ENCODE measurements at places on chromosomes 2 and 18.

DNA sequence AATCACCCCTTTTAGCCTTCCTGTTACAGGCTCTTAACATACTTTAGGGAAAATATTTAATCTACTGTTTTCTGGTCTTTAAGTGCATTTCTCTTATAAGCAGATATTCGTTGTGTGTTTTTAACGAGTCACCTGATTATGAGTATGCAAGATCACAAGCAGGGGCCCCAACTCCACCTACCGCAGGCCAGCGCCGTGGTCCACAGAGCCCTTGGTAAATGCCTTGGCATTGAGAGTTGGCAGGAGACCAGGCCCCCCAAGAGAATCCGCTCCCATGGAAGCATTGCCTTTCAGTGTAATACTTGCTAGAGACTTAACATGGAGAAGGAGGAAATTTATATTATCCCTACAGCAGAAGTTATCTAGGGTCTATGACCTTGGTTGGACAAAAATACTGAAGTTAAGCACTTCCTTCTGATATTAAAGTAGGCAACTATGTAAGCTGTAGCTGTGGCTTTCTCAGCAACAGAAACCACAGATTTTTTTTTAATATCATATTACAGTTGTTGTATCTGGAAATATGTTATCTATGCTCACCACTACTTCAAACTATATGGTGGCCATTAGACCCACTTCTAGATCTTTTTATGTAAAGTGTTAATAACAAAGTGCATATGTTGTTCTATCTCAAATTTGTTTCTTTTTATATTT, 241.8 kb upstream of the MGAT5 start:
- DNase-seq = no peak

- DNase-seq = no peak
Measured at GRCh38 chr18:76493213-76494161, 1.6 kb downstream of the ZNF516 start.

DNA sequence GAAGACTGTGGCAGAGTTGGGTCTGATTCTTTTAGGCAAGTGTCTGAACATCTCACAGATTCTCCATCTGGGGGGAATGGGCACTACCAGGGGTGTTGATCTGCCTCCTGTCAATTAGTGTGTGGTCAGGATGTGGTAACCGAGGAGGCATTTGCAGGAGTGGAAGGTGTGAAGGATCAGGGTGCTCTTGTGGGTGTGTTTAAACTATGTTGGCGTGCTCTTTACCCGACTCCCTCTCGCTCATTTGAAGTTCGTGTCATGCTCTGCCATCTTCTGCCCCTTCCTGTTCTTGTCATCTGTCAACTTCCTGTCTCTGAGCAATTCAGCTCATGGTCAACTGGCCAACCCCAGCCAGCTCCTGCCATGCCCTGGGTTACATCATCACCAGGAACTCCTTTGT, 107.9 kb downstream of the RTN4 start:
- DNase-seq = no peak

- no peak for DNase-seq
Measured at GRCh38 chr2:208654056-208654455, 247.5 kb downstream of the PTH2R start.

DNA sequence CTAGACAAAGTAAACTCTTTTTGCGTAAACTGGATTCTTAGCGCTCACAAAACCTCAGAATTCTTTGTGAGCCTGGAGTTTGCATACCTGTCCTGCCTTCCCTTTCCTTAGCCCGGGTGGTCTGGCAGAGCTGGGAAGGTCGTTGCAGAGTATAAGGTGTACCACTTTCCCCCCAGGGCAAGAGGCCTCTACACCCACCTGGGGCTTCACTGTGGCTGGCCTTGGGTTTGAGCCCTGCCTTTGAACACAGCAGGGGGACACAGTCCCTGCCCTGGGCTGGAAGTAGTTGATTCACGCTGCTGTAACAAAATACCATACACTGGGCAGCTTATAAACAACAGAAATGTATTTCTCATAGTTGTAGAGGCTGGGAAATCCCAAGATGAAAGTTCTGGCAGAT, 133.9 kb downstream of the B3GNT2 start:
- no peak for DNase-seq

DNA sequence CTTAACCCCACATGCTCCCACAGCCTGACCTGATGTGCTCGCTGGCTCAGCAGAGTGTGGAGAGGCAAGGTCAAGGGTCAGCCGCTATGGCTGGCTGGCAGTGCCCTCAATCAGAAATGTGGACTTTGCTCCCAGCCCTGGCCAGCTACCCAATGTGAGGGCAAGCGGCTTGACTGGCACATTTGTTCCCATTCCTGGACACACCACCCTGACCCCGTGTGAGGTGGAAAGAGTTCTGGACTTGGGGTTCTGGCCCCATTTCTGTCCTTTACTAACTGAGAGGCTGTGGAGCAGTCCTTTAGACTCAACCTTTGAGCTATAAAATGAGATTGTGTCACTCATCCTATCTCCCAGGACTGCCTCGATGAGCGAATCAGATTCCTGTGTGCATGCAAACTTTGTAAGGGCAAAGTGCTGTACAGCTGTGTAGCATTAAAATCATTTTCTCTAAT, 9.1 kb downstream of the THNSL2 start:
- DNase-seq = no peak

DNA sequence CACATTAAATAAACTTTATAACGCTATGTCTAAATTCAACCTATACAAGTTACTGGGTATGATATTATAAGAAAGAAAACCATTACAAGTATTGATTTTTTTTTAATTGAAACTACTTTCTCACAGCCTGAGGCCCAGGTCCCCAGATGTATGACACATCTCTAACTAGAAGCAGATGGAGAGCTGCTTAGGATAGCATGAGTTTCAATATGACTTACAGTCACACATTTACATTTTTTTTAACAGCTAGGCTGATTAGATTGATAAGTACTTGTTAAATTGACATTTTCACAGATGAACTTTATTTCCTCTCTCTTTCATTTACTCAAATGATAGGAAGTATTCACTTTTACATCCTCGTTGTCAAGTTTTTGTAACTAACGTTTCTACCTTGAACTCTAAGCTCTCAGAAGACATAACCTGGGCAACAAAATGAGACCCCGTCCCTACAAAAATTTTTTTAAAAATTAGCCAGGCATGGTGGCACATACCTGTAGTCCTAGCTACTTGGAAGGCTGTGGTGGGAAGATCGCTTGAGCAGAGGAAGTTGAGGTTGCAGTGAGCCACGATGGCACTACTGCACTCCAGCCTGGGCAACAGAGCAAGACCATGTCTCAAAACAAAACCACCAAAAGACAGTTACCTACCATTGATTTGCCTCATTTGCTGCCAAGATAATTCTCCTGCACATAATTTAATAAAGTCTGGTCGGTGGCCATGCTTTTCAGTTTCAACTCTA, 52.4 kb downstream of the STK39 start:
- DNase-seq = no peak

DNA sequence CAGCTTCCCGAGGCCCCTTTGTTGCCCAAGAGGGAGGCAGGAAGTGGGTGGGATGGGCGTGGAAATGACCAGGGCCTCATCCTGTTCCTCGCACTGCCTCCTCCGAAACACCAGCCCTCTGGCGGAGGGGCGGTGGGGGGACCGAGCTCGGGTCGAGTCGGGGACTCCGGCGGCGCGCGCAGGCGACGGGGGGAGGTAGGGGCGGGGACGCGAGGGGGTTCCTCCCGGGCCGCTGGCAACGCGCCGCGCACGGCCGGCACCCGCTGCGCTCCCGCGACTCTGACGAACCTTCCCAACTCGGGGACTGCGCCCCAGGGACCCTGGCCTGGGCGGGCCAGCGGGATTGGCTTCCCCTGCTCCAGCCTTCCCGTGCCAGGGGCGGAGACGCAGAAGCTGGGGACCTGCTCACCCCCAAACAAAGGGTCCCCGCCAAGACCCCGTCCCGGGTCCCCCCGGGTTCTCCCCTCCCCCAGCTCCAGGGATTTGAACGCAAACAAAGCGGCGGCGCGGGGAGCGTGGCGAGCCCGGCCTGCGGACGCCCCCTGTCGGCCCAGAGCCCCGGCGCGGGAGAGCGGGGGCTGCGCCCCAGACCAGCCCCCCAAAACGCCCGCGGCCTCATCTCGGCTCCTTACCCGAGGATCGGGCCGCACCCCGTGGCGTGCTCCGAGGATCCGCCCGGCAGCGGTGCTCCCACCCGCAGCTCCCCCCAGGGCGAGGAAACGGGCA, 1.2 kb downstream of the SEMA4C start:
- DNase-seq = peak; percentile 75

- DNase-seq = no peak
Measured at GRCh38 chr2:105909215-105909614, 164.5 kb downstream of the NCK2 start.

DNA sequence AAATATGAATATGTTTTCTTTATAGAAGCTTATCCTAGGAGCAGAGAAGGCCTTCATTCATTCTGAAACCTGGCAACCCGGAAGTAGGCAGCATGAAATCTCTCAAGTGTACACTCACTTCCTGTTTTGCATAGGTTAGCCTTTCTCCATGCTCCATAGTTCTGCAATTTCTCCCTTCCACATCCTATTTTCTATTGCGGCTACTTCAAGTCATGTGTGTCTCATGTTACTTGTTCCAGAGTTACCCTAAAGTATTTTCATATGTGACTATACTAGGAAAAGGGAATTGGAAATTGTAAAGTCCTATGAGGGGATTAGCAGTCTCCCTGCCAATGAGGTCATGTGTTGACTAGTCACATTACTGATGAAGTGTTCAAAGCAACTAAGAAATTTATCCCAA, 320.6 kb downstream of the NCKAP5 start:
- DNase-seq = no peak

GRCh38 chr2:202491514-202491913, 115.4 kb downstream of the BMPR2 start:
- DNase-seq = no peak

DNA sequence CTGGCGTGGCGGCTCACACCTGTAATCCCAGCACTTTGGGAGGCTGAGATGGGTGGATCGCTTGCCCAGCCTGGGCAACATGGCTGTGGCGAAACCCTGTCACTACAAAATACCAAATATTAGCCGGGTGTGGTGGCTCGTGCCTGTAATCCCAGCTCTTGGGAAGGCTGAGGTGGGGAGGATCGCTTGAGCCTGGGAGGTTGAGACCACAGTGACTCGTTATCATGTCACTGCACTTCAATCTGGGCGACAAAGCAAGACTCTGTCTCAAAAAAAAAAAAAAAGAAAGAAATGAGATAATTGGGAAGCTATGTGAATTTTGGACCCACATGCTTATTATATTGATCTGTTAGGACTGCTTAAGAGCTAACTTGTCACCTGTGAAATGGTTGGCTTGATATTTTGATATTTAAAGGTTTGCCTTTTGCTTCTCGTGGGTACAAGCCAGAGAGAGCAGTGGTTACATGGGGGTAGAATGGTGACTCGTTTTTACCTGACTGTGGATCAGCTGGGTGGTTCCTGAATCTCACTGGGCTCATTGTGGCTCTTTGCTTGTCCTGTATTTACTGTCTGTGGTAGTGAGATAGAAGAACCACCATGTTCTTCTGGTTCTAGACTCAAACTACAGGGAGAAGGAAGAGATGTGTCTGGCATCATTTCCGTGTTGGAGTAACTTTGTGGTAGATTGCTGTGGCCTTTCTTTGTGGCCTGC, 28.9 kb downstream of the ZNF532 start:
- DNase-seq = no peak

DNA sequence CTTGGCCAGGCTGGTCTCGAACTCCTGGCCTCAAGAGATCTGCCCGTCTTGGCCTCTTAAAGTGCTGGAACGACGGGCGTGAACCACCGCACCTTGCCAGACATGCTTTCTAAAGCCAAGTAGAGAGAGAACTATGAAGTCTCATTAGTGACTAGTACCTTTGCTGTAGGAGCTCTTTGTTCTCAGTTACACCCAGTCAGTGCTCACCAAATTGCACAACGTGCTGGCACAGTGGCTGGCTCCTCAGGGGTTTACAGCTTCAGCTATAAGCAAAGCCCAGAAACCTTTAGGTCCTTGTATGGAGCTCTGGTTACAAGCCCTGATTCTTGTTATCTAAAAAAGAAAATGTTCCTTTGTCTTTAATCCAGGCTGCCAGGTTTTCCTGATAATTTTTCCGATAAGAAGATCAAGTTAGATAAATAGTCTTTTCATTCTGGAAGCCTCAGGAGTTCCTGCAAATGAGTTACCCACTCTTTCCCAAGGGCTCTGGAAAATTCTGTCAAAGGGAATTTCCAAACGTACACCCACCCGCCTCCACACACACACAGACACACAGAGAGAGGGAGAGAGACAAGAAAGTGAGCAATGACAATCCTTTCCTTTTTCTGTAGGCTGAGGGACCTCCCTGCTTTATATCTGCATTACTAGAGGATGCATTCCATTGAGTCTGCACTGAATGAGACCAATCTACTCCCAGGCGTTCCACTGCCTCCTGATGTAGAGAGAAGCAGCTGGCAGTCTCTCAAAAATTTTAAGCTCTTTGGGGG, 100.2 kb upstream of the CSRNP3 start:
- no peak for DNase-seq

GRCh38 chr18:8747440-8747937, 42.1 kb downstream of the MTCL1 start:
- no peak for DNase-seq

- no peak for DNase-seq
Measured at GRCh38 chr2:106970471-106971261, 84.7 kb upstream of the ST6GAL2 start.

- DNase-seq = no peak
Measured at GRCh38 chr2:141329964-141330363, 800.9 kb downstream of the LRP1B start.

- no peak for DNase-seq
Measured at GRCh38 chr2:142395291-142395690, 264.5 kb upstream of the LRP1B start.

DNA sequence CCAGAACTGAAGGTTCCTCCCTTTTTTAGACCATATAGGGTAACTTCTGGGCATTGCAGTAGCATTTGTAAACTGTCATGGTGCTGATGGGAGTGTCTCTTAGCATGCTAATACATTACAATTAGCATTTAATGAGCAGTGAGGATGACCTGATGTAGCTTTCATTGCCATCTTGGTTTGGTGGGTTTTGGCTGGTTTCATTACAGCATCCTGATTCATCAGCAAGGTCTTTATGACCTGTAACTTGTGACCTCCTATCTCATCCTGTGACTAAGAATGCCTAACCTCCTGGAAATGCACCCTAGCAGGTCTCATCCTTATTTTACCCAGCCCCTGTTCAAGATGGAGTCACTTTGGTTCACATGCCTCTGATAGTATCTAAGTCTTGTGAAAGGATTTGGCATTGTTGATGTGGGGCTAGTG, 159.0 kb downstream of the TMX3 start:
- no peak for DNase-seq

DNA sequence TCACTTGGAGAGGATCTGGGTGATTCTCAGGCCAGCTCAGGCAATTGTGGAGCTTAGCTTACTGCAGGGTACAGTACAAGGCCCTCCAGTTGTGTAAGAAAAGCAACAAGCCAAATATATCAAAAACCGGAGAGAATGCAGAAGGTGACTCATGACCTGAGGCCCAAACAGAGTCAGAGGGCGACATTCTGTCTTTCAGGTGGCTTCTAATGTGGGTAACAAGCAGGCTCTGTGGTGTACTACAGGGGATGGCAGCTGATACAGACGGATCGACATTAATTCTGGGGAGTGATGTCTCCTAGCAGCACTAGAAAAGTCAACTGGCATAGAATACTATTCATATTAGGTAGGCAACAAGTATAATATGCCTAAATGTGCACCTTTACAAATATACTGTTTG, 219.5 kb upstream of the SOX11 start:
- DNase-seq = no peak

GRCh38 chr2:117684919-117685318, 129.6 kb upstream of the DDX18 start:
- DNase-seq = no peak

GRCh38 chr2:219027511-219028055, 13.7 kb downstream of the CFAP65 start:
- DNase-seq = no peak

- DNase-seq = no peak
Measured at GRCh38 chr2:208607694-208608093, 201.1 kb downstream of the PTH2R start.

Measured in stimulated activated CD4-positive, alpha-beta T cell treated with anti-CD3 and anti-CD28 coated beads, Interleukin-2, amount 100 ng/mL, for 24 hours (primary cell).